Myocyte (in vitro differentiated cells): ENCODE measurements at places on chromosomes 4 and X.

DNA sequence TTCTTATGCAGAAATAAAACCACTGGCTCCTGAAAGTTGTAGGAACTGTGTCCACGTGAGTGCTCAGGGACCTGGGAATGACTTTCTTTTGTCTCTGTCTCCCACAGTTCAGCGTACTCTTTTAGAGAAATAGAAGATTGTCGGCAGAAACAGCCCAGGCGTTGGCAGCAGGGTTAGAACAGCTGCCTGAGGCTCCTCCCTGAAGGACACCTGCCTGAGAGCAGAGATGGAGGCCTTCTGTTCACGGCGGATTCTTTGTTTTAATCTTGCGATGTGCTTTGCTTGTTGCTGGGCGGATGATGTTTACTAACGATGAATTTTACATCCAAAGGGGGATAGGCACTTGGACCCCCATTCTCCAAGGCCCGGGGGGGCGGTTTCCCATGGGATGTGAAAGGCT is 11.2 kb upstream of the XG start:
- no peak for DNase-seq

DNA sequence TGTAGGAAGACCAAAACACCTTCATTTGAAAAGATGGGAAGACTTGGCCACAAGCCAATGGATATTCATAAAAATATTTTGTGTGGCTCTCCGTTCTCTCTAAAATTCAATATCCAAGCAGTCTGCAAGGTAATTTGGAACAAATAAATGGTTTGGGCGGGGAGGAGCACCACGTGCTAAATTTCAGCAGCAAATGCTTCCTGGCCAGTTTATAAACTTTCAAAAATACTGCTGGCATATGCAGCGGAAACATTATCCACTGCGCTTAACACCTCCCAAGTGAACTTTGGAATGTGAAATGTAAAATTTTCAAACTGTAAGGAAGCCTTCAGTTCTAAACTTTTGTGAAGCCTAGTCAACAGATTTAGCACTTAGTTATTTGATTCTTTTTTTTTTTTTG is 191.0 kb downstream of the NSUN7 start:
- no peak for DNase-seq

DNA sequence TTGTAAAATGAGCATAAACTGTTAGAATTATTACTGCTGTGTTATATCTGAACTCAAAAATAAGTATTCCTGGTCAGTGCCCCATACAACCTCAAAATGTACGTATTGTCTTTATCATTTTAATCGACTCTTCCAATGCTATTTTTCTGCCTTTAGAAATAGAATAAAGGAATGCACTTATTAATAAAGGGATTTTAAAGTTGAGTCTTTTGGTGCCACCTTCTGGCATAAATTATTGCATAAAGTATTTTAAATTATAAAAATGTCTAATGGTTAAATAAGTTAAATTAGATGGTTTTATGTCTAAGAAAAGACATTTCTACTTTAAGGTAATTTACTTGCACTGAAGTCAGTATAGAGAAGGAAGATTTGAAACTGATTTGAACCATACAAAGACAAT is 424.0 kb upstream of the NDST4 start:
- DNase-seq, result peak; percentile 46

DNA sequence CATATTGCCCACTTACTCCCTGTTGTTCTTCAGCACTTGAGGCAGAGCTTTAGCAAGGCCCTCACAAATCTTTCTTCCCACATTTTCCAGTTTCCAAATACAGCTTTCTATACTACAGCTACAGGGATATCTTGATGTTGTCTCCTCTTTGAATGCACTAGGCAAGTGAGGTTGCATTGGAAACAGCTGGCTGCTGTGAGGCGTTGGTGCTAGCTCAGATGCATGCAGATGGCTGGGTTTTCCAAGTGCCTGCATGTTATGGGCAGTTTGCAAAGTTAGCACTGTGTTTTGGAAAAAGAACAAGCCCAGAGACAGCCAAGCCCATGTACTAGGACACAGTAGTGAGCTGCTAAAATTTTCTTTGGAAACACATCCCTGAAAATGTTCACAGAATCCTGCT is 315.1 kb upstream of the RASGEF1B start:
- no peak for DNase-seq

GRCh38 chr4:6252051-6252450 is 17.6 kb upstream of the WFS1 start:
- DNase-seq, result no peak

- no peak for DNase-seq
Observed at GRCh38 chr4:171979461-171979860, 166.3 kb downstream of the GALNTL6 start.

DNA sequence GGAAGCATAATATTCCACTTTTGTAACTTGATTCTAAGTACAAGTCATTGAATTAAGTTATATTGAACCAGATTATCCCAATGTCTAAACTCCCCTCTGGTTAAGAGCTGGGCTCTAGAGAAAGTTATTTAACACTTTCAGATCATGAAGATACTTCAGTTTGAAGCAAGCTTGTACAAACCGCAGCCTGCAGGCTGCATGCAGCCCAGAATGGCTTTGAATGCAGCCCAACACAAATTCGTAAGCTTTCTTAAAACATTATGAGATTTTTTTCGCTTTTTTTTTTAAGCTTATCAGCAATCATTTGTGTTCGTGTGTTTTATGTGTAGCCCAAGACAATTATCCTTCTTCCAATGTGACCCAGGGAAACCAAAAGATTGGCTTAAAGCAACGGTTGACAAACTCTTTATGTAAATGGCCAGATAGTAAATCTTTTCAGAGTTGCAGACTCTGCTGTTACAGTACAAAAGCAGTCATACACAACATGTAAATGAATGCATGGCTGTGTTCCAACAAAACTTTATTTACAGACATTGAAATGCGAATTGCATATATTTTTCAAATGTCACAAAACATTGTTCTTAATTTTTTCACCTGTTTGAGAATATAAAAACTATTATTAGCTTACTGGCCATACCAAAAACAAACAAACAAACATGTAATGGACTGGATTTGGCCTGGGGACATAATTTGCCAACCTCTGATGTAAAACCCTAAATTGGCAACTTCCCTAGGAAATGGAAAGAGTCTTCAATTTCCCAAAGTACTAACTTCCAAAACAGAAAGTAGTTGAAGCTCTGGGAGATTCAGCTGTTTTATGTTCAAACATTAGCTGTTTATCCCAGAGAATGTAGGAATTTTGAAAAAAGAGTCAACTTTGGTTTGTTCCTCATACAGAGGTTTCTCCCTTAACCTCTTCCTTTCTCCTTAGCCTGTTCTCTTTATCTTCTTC is 201.1 kb upstream of the MBNL3 start:
- no peak for DNase-seq

DNA sequence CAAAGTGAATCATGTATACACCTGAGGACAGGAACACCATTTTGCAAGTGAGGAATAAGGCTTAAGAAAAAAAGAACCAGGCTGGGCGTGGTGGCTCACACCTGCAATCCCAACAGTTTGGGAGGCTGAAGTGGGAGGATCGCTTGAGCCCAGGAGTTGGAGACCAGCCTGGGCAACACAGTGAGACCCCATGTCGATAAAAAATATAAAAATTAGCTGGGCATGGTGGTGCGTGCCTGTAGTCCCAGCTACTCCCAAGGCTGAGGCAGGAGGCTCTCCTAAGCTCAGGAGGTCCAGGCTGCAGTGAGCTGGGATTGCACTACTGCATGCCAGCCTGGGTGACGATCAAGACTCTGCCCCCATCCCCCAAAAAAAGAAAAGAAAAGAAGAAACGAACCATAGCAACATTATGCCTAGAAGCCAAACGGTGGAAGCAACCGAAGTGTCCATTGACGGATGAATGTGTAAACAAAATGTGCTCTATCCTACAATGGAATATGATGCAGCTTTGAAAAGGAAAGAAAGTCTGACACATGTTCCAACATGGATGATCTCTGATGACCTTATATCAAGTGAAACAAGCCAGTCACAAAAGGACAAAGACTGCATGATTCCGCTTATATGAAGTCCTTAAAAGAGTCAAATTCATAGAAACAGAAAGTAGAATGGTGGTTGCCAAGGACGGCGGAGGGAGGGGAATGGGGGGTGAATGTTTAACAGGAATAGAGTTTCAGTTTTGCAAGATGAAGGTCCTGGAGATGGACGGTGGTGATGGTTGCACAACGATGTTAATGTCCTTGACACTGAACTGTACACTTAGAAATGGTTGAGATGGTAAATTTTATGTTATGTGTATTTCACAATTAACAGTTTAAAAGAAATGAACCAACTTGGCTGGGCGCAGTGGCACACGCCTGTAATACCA is 8.6 kb upstream of the KIAA0232 start:
- DNase-seq, result no peak

DNA sequence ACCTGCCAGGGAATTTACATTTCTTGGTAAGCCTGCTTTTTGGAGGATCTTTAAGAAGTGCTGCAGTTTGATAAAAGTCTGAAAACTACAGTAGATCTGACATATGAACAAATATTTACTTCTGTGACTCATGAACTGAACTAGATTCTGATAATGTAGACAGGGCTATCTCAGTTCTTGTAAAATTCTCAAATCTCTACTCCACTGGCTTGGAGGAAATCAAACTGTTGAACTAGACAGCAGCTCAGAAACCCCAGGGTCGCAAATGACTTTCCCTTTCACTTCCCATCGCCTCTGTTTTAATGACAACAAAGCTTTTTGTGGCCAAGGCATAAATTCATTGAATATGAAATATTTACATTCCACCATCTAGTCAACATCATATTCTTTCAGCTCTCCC is 15.4 kb upstream of the OCIAD1 start:
- no peak for DNase-seq
